ENCODE measurements at places on chromosomes 2 and 18. TPM values are rescaled to one million over a fixed set of nuclear protein-coding genes. Genes with fewer than 3 reads are reported as not detected.

DNA sequence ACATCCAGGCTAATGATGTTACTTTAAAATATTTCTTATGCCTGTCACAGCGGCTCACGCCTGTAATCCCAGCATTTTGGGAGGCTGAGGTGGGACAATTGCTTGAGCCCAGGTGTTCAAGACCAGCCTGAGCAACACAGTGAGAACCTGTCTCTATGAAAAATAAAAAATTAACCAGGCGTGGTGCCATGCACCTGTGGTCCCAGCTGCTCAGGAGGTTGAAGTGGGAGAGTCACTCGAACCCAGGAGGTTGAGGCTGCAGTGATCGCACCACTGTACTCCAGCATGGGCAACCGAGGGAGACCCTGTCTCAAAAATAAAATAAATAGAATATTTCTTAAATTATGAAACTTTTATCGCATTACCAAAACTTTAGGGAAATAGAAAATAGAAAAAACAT, 28.1 kb upstream of the ACTR3 start:
- DNase-seq = no peak

DNA sequence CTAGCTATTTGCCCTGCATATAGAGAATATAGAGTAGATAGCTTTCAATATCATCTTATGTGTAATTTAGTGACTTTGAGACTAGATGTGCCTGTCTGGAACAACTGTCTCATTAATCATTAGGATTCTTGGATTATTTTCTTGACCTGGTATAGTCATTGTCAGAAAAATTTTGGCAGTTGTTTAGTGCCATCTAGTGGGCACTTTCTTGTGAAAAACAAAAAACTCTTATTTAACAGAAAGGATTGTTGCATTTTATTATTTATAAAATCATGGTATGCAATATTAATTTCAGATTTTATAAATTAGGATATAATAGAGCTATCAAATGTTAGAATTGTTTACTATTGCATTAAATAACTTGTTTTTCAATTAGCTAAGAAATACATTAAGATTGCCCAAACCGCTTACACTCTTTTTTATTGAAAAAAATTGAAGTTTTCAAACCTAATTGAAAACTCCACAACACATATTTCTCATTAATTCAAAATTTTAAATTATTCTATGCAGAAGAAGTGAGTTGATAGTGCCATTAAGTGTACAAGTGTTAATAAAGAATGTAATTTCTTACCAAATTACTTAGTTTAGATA, 80.3 kb downstream of the DYNAP start:
- peak; percentile 70 for DNase-seq

DNA sequence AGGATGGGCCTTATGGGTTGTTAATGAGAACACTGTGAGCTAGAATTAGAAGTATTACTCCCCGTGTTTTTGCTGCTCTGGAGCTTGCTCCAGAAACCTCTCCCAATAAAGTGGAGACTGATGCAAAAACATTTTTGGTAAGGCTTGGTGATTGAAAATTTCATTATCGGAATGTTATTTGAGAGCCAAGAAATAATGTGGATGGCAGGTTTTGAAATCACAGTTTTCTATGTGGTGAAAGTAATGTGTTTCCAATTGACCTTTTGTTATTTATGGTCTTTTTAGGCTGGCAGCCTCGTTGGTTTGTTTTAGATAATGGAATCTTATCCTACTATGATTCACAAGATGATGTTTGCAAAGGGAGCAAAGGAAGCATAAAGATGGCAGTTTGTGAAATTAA, 5.1 kb downstream of the PLEKHA3 start:
- no peak for DNase-seq

The HOXD9 gene
- not detected for total RNA-seq

The ANKRD62 gene
- total RNA-seq = not detected

The HJURP gene
- 49.2 TPM for total RNA-seq

DNA sequence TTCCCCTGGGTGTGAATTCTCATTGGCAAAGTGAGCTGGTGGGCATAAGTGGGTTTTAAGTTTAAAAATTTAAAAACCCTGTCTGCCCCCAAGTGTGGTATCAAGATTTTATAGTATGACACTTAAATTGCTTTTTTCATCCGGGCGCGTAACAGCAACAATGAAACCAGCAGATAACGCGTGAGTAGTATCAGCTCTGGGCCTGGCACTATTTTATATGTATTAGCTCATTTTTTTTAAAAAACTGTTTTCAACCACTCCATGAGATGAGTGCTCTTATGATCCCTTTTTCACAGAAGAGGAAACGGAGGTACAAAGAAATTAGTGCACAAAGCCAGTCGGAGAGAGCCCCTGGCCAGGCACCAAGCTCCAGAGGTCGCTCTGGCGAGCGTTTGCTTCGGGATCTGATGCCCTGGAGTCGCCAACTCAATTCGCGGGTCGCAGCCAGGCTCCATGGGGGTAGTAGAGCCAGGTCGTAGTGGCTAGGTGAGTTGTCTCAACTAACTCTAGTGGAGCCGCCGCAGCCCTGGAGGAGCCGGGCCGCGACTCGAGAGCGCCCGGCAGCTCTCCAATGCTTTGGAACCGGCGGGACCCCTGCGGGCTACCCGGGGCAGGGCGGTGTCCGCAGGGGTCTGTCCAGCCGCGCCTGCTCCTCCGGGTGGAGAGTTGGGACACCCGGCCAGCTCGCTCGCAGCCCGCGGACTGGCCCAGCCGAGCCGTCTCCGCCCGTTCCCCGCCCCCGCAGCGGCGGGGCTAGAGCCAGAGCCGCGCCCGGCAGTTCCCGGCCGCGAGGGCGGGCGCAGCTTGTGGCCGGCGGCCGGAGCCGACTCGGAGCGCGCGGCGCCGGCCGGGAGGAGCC, at the start of gene IL1R1:
Gene IL1R1, plus strand, starts transcription at position 777 of the 859 bp plus-strand sequence. CDS start 14,979 bp downstream, outside the sequence.
- DNase-seq = peak; percentile 70
